Activated CD4-positive, alpha-beta memory T cell treated with anti-CD3 and anti-CD28 coated beads, Interleukin-2, amount 10 ng/mL, durations not matched to agents 7 days and 5 days (primary cell): ENCODE measurements at places on chromosomes 11 and 22. TPM values are rescaled to one million over a fixed set of nuclear protein-coding genes. Genes with fewer than 3 reads are reported as not detected.

HEPACAM gene
- not detected for total RNA-seq

TYR gene
- total RNA-seq, result not detected

TOM1 gene
- total RNA-seq, result 41.4 TPM

ANO1 gene
- not detected for total RNA-seq

P2RY6 gene
- total RNA-seq, result not detected

MAML2 gene
- 19.2 TPM for total RNA-seq

CRACR2B gene
- total RNA-seq, result 13.7 TPM

GRCh38 chr11:126898802-126899201 is 101.8 kb downstream of the KIRREL3 start:
- H3K27me3 ChIP-seq, result peaks cover 4% of the 10 kb centered on the region
- H3K4me1 ChIP-seq, result no peaks in the 10 kb centered on the region
- H3K27ac ChIP-seq, result no peak overlapping the region
- DNase-seq, result no peak

DNA sequence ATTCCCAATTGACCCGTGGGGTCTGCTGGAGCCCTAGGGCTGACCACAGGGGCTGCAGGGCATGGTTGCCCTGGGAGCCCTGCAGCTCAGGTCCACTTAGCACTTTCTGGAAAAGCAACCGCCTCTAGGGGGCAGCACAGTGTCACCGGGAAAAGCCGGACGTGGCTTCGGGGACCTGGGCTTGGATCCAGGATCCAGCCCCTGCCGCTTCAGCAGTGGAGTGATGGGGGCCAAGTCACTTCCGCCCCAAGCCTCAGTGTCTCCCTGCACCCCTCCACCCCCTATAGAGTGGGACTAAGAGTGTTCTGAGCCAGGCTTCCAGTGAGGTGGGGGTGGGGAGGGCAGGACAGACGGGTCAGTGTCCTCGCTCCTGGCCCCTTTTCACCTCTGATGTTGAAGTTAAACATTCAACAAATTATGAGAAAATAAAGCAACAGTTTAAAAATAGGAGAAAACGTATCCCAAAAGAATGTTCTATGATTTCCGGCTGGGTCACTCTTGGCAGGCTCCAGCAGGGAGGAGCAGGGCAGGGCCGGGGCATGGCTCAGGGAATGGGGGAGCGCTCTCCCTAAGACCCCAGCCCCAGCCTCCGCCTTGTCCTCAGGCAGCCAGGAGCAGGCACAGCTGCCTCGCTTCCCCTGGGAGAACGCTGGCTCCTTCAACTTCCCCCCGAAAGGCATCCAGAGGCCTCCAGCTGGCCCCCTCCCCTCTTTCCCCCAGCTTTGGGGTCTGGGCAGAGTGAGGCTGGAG is 96.5 kb upstream of the FGF3 start:
- H3K4me1 ChIP-seq, result no peaks in the 10 kb centered on the region
- H3K4me3 ChIP-seq, result no peak overlapping the region
- peak; percentile 59 for DNase-seq
- H3K36me3 ChIP-seq, result no peaks in the 10 kb centered on the region

GRCh38 chr11:19650467-19650866 is 62.2 kb upstream of the NAV2 start:
- no peaks in the 10 kb centered on the region for H3K4me1 ChIP-seq
- H3K27me3 ChIP-seq, result peaks cover 6% of the 10 kb centered on the region
- no peak for DNase-seq
- H3K36me3 ChIP-seq, result no peaks in the 10 kb centered on the region

DNA sequence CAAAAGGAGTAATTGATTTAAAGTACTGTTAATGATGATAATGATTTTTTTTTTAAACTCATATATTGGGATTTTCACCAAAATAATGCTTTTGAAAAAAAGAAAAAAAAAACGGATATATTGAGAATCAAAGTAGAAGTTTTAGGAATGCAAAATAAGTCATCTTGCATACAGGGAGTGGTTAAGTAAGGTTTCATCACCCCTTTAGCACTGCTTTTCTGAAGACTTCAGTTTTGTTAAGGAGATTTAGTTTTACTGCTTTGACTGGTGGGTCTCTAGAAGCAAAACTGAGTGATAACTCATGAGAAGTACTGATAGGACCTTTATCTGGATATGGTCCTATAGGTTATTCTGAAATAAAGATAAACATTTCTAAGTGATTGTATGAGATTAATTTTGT is 43.9 kb downstream of the RRM1 start:
- H3K4me1 ChIP-seq, result no peaks in the 10 kb centered on the region
- no peak overlapping the region for H3K27ac ChIP-seq
- peaks cover 77% of the 10 kb centered on the region for H3K36me3 ChIP-seq

DNA sequence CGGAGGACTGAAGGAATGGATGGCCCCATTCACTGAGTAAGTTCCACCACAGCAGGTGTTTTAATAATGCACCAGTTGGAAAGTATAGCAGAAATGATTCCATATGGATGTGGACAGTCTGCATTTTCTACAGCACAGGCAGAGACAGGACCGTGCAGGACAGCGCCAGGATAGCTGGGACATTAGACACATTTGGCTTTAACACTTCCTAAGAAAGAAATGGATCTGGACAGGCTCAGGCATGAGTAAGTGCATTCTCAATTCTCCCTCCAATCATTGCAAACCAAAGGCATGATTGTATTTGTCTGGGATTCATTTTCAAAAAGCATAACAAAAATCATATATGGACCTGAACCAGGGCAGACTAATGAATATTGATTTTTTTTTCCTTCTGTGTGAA is 233.0 kb upstream of the POU2AF2 start:
- no peaks in the 10 kb centered on the region for H3K4me1 ChIP-seq
- no peak for DNase-seq
- H3K36me3 ChIP-seq, result no peaks in the 10 kb centered on the region
- no peak overlapping the region for H3K4me3 ChIP-seq
- H3K27ac ChIP-seq, result no peak overlapping the region
- peaks cover 3% of the 10 kb centered on the region for H3K27me3 ChIP-seq

DNA sequence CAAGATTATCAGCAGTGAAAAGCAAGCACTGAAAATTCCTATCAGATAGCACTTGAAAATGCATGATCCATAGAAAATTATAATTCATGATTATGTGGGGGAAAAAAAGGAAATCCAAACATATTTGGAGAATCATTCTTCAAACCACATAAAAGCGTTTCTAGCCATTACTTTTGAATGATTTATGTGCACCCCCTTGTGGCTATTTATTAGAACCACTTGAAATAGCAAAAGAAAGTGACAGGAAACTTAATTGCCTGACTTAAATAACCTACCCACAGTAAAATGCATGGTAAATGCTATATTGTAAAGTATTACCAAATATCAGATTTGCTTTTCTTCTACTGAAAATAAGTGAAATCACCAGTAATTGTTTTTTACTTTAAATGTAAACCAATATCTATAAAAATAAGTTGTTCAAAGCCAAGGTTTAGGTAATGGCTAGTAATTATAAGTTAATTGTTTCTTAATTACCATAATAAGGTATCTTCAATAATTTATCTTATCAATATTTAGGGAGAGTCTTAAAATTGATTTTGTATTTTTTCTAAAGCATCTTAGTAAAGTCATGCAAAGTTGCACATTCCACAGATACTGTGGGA is 168.5 kb downstream of the ARHGAP42 start:
- H3K4me1 ChIP-seq, result no peaks in the 10 kb centered on the region
- H3K36me3 ChIP-seq, result no peaks in the 10 kb centered on the region
- H3K27me3 ChIP-seq, result no peaks in the 10 kb centered on the region
- no peak overlapping the region for H3K27ac ChIP-seq

DNA sequence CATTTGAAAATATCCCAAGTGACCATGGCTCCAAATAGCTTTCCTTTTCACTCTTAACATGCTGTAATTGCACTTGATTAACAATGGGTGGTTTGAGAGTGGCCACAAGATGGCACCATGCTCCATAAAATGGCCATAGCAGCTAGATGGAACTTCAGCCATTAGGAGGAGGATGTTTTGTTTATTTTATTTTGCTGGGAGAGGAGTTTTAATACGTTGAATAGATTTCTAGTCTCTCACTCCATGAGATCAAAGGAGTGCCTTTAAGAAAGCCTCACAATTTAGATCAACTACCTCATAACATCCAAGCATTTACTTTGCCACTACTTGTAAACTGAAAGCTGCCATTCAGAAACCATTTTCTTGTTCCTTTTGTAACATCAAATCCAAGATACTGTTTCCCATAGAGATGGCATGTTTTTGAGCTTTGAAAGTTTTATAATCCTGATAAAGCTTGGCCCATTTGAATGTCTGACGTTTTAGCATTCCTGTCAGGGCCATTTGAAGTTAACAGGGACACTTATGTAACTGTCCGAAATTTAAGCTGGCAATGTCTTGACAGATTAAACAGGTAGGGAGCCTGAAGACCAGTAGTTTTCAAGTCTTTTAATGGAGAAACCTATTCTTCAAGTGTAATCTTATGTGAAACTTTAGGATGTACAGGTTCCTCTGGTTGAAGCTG is 4.7 kb downstream of the FEN1 start:
- no peaks in the 10 kb centered on the region for H3K27me3 ChIP-seq
- peak; percentile 81 for DNase-seq
- peak overlapping the region; percentile 24 for H3K27ac ChIP-seq
- H3K4me1 ChIP-seq, result peaks cover 57% of the 10 kb centered on the region
- H3K36me3 ChIP-seq, result peaks cover 71% of the 10 kb centered on the region
- no peak overlapping the region for H3K4me3 ChIP-seq

- no peak for DNase-seq
- no peaks in the 10 kb centered on the region for H3K27me3 ChIP-seq
- H3K36me3 ChIP-seq, result no peaks in the 10 kb centered on the region
- H3K4me1 ChIP-seq, result no peaks in the 10 kb centered on the region
Observed at GRCh38 chr11:17764446-17765218, 30.1 kb downstream of the KCNC1 start.

- no peak overlapping the region for H3K4me3 ChIP-seq
- H3K36me3 ChIP-seq, result no peaks in the 10 kb centered on the region
- H3K27ac ChIP-seq, result no peak overlapping the region
- DNase-seq, result no peak
Observed at GRCh38 chr11:28759311-28759710, 651.1 kb downstream of the METTL15 start.

GRCh38 chr11:64415996-64416728 is 57.2 kb downstream of the RPS6KA4 start:
- no peak overlapping the region for H3K4me3 ChIP-seq
- H3K27ac ChIP-seq, result no peak overlapping the region
- H3K27me3 ChIP-seq, result peaks cover 9% of the 10 kb centered on the region
- DNase-seq, result no peak
- no peaks in the 10 kb centered on the region for H3K36me3 ChIP-seq
